ENCODE measurements at places on chromosomes 3 and 15. TPM values are rescaled to one million over a fixed set of nuclear protein-coding genes. Genes with fewer than 3 reads are reported as not detected.
A peak's percentile ranks its signal among the peaks of the same experiment; 100 is the strongest.

- no peaks in the 10 kb centered on the region for H3K4me1 ChIP-seq
- no peak for DNase-seq
- H3K27me3 ChIP-seq: no peaks in the 10 kb centered on the region
- H3K36me3 ChIP-seq: no peaks in the 10 kb centered on the region
- H3K27ac ChIP-seq: no peak overlapping the region
These were observed 957.3 kb downstream of the IGSF11 start for GRCh38 chr3:118077332-118077731.

- no peak overlapping the region for H3K27ac ChIP-seq
- no peak for DNase-seq
- H3K36me3 ChIP-seq: peaks cover 40% of the 10 kb centered on the region
- no peak overlapping the region for H3K4me3 ChIP-seq
- no peaks in the 10 kb centered on the region for H3K27me3 ChIP-seq
These were observed 2.8 kb downstream of the RPS17 start for GRCh38 chr15:82537351-82537908.

DNA sequence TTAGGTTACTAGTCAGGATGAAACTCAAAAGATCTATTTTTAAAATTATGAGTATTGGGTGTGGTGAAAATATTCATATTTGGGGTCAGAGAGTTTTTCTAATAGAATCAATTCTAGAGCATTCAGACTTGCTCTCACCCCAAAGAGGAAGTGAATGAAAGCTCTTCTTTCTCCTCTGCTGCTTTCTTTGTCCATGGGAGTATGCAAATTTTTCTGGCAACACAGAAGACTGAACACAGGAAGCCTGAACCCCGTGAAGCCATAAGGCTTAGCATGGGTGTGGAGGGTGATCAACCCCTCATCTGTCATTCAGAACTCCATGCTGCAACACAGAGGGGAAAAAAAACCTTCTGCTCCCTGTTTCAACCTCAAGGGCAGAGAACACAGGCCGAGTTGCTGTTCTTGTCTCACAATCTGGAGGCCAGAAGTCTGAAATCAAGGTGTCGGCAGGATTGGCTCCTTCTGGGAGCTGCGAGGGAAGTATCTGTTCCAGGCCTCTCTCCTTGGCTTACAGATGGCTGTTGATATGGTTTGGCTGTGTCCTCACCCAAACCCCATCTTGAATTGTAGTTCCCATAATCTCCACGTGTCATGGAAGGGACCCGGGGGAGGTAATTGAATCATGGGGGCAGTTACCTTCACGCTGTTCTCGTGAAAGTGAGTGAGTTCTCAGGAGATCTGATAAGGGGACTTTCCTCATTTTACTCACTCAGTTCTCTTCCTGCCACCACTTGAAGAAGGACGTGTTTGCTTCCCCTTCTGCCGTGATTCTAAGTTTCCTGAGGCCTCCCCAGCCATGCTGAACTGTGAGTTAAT is 33.7 kb upstream of the CD47 start:
- H3K36me3 ChIP-seq: no peaks in the 10 kb centered on the region
- H3K4me1 ChIP-seq: no peaks in the 10 kb centered on the region
- H3K27me3 ChIP-seq: no peaks in the 10 kb centered on the region
- H3K27ac ChIP-seq: peak overlapping the region; percentile 18

GRCh38 chr15:65363306-65363705 is 14.5 kb downstream of the IGDCC3 start:
- no peak overlapping the region for H3K4me3 ChIP-seq
- H3K36me3 ChIP-seq: no peaks in the 10 kb centered on the region
- DNase-seq: peak; percentile 46
- no peaks in the 10 kb centered on the region for H3K27me3 ChIP-seq

GOLGA6B gene
- total RNA-seq: 0.19 TPM

All from right lobe of liver (tissue), 6 donors.